ENCODE measurements at places on chromosomes 6 and 20. TPM values are rescaled to one million over a fixed set of nuclear protein-coding genes. Genes with fewer than 3 reads are reported as not detected.

Gene SLC32A1
- total RNA-seq: not detected

Gene KDM1B
- 10.5 TPM for total RNA-seq

Gene TPD52L2
- 174 TPM for total RNA-seq

Gene GRM1
- total RNA-seq: not detected

Gene PCED1A
- total RNA-seq: 19.6 TPM

Gene COL9A3
- 0.65 TPM for total RNA-seq

Gene SLPI
- total RNA-seq: not detected

Gene HLA-DQA1
- total RNA-seq: not detected

Gene ZBTB12
- 1.5 TPM for total RNA-seq

Gene F13A1
- total RNA-seq: not detected

Gene TMC2
- total RNA-seq: not detected

Gene SDC4
- total RNA-seq: 36.8 TPM

Gene CDKAL1
- total RNA-seq: 28.7 TPM

Gene TRIM15
- total RNA-seq: not detected

Gene PRND
- total RNA-seq: 9.5 TPM

Gene PDRG1
- total RNA-seq: 3.9 TPM

Gene APOM
- 0.65 TPM for total RNA-seq

Gene OLIG3
- total RNA-seq: not detected

Gene OPN5
- total RNA-seq: not detected

Gene OXT
- total RNA-seq: not detected

Gene CGA
- not detected for total RNA-seq

Gene UNC5CL
- total RNA-seq: not detected

Gene RIPOR3
- not detected for total RNA-seq

Gene GNAS-AS1
- total RNA-seq: 0.10 TPM

Gene BCAS4
- total RNA-seq: 1.1 TPM

Gene GPR6
- not detected for total RNA-seq

Gene CFB
- 1.2 TPM for total RNA-seq

Gene FAM135A
- 20.9 TPM for total RNA-seq

Gene RGS17
- 3.4 TPM for total RNA-seq

Gene PAK5
- not detected for total RNA-seq

Gene HTR1E
- not detected for total RNA-seq

Gene SMIM26
- total RNA-seq: 69.2 TPM

Gene BPI
- not detected for total RNA-seq

Measured in vein endothelial cell (primary cell).